ENCODE measurements at places on chromosomes 2 and 18.
A peak's percentile ranks its signal among the peaks of the same experiment; 100 is the strongest.

DNA sequence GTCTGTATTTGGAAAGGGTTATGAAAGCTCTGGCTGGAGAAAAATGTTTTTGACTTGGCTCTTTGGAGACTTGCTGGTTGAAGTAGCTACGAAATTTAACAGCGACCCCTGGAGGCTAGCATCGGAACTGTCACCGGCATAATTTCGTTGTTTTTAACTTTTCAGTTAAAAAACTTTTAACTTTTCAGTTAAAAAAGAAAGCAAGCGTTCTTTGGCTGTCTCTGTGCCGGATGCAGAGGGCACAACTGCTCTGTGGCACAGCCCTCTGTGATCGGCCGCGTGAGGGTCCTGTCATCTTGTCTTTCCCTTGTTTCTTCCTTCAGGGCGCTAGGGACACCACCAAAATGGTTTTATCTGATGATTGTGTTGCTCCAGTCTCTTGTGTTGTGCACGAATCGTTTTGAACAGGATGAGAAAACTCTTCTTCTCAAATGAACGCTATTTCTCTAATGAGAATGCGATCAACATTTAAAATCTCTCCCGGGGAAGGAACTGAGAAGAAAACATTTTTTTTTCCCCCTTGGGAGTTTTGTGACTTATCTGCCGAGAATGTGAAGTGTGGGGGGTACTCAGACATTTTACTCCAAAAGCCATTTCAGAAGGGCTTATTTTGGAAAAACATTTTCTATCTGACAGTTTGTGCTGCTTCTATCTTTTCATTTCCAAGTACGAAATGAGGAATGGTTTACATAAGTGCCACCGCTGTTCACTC, 57.1 kb downstream of the ADCYAP1 start:
- peak; percentile 63 for DNase-seq

DNA sequence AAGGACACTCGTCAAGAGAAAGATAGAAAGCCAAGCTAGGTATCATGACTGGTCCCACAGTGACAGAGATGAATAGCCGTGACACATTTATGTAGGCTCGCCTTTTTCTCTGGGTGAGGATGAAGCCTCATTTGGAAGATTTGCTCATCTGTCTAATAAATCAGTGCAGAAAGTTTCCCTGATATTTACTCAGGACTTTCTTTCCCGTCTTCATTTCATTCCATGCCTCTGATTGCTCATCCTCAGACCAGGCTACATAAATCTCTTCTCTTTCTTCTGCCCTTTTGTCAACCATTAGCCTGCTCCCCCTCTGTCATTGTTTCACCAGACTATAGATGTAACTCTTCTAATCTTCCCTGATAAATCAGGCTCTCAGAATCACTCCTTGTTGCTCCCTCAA, 361.8 kb upstream of the MEIS1 start:
- no peak for DNase-seq

- no peak for DNase-seq
These were observed 4.9 kb upstream of the HS6ST1 start for GRCh38 chr2:128323555-128323931.

DNA sequence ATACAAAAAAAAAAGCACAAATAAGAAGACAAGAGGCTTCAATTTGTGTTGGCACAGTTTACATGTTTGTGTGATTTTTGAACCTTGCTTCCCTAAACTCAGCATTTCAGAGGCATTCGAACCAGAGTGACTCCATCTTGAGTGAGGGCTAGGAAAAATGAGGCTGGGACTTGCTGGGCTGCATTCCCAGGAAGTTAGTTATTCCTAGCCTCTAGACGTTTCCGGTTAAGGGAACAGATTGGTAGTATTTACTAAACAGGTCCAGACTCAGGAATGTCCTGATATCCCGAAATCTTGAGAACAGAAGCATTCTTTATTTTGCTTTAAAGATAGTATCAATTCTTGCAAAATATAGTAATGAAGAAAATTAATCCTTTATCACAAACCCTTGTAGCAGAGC, 46.7 kb downstream of the RIT2 start:
- no peak for DNase-seq

- DNase-seq = no peak
These were observed 202.1 kb upstream of the MEX3C start for GRCh38 chr18:51399491-51400122.

GRCh38 chr2:37892436-37893114, 32.5 kb upstream of the RMDN2 start:
- DNase-seq = no peak

DNA sequence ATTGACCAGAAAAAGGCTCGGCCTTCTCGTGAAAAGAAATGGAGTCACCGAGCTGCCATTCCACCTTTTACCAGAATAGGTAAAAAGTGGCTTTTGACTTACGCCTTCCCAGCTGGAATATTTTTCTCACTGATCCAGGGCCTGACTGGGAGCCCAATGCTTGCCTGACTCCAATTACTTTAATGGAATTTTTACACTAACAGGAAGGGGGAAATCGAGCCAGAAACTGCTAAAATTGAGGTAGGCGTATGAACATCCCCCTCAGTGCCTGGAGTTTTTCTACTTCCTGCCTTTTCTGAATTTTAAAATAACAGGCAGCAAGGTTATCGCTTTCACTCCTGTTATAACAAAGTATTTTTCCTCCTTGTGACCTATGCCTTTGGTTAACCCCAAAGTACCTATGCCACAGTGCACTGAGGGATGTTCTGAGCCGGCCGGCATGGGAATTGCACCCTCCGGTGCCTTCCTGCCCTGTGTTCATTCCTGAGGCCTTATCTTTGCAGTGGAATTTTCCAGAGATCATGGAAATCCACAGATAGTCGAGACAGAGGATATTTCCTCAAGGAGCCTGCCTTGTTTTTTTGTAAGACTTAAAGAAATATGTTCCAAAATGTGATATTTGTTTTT, 18.3 kb upstream of the RPL31 start:
- DNase-seq = no peak

DNA sequence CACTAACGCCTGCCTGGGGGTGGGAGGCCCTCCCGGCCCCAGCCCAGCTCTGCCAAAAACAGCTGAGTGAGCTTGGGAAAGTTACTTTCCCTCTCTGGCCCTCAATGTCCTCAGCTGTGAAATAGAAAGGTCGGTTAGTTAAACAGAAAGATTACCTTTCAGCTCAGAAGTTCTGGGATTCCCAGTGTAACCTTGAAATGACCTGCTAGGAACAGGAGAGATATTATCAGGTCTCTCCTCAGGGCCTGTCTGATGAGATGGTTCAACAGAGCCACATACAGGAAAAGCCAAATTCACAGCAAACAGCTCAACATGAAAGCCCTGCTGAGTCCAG, 68.8 kb downstream of the LBH start:
- DNase-seq = no peak

GRCh38 chr2:225814554-225814953, 415.0 kb downstream of the NYAP2 start:
- DNase-seq = no peak

DNA sequence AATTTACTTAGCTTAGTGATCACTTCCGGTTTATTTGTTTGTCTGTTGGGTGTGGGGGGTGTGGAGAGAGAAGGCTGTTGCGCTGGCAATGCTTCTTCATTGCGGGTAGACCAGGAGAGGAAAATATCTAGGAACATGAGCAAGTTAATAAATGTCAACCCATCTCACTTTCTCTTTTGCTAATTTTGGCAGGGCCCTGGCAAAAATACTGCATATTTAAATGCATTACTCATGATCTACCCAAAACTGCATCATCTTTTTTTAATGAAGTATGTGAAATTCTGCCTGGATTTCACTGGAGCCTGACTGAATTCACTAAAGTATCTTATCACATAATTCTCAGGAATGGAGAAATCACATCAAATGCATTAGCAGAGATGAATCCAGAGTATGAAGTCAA, 1131.0 kb upstream of the NXPH2 start:
- no peak for DNase-seq

DNA sequence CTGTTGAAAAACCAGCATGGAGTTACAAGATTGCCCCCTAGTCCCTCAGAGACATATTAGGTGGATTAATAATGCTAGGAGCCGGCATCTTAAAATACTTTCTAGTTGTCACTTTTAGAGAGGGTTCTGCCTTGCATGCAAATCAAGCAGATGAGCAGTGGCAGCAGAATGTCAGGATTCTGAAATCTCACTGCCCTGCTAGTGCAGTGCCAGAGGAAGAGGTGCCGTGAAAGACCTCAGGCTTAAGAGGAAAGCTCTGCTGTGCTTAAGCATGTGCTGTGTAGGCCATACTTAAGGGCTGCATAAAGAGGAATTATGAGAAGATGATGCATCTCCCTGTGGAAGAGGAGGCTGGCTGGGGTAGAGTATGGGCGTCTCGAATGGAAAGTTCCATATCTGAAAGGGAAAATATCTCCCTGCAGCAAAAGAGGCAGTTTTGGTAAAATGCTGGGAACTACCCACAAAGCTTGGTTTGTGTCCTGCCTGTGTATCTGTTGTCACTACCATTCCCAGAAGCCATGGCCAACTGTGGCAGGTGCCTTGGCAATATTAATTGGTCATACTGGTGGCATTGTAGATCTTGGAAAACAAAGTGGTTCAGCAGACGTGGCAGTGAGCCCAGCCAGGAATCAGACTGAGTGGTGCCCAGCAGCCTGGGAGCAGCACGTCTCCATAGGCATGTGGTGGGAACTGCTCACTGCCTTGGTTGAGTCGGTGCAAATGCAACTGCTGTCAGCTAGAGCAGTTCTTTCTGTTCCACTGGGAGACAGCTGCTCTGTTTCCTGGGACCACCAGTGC, 131.9 kb downstream of the EVA1A start:
- DNase-seq = no peak

GRCh38 chr2:223635080-223635479, 32.9 kb upstream of the SCG2 start:
- no peak for DNase-seq

Measured in ovary (tissue), 10 donors.